Colonic mucosa (tissue), 4 donors: ENCODE measurements at places on chromosomes 2 and 18. TPM values are rescaled to one million over a fixed set of nuclear protein-coding genes. Genes with fewer than 3 reads are reported as not detected.
A peak's percentile ranks its signal among the peaks of the same experiment; 100 is the strongest.

Gene FRZB
- 12.8 TPM for total RNA-seq

Gene TOGARAM2
- total RNA-seq: 0.24 TPM

Gene RAPGEF4
- total RNA-seq: 1.5 TPM

Gene IL36G
- 0.40 TPM for total RNA-seq

Gene IL1RL1
- 1.2 TPM for total RNA-seq

Gene NEB
- 1.0 TPM for total RNA-seq

Gene LGALSL
- total RNA-seq: 34.8 TPM

DNA sequence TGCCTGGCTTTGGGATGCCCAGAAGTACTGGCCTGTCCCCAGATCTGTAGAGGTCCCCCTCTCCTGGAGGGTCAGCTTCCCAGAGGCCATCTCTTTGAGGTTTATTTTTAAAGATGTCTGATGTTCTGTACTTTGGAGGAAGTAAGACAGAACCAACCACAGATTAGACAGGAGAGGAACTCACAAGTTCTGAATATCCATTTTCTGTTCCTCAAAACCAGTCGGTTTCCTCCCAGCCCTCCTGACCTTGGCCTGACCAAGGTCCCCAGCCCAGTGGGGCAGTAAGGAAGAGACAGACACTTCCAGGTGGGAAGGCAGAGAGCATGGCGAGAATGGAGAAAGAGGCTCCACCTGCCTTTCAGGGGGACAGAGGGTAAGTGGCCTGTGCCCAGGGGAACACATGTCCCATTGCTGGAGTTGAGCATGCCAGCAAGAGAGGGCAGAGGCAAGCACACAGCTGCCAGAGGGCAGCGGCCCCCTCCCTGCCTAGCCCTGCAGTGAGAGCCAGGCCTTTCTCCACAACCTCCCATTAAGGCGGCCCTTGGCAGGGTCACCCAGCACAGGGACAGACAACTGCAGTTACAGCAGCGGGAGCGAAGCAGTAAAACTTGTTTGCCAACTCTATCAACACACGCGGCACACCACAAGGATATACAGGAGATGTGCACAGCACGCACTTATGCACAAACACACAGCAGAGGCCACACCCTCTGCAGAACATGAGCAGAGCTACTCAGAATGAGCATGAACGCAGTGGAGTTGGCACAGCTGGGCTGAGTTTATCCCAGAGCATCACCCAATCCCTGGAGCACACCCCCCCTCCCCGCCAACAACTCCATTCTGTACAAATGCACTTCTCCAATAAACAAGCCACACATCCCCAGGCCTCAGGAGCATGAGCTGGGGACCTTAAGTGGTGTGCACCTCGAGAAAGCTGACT lies 18.5 kb upstream of the SEMA4C start:
- DNase-seq: peak; percentile 80

GRCh38 chr2:34602262-34602661 lies 1003.2 kb upstream of the FAM98A start:
- DNase-seq: no peak

DNA sequence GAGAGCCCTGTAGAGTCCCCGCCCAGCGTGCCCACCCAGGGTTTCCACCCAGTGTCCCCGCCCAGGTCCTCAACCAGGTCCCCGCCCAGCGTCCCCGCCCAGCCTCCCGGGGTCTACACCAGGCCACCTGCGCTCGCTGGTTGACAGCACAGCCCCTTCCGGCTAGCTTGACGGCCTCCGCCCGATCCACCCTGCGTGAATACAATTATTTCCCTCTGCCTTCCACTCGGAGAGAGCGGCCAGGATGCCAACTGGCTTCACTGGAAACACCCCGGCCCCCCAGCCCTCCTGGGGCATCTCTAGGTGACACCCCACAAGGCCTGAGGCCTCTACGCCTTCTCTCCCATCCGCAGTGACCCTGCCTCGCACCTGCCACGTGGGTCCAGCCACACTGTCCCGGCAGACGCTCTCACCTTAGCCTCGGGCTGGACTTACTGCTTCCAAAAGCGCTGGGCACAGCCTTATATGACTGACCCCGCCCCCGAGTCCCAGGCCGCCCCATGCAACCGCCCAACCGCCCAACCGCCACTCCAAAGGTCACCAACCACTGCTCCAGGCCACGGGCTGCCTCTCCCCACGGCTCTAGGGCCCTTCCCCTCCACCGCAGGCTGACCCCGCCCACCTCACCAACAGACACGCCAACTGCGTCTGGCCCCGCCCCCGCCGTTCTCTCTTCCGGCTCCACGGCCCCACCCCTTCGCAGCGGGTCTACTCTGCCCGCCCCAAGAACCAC lies 188.1 kb downstream of the LAMA1 start:
- peak; percentile 57 for DNase-seq

GRCh38 chr2:236081171-236081570 lies 87.0 kb downstream of the GBX2 start:
- no peak for DNase-seq

DNA sequence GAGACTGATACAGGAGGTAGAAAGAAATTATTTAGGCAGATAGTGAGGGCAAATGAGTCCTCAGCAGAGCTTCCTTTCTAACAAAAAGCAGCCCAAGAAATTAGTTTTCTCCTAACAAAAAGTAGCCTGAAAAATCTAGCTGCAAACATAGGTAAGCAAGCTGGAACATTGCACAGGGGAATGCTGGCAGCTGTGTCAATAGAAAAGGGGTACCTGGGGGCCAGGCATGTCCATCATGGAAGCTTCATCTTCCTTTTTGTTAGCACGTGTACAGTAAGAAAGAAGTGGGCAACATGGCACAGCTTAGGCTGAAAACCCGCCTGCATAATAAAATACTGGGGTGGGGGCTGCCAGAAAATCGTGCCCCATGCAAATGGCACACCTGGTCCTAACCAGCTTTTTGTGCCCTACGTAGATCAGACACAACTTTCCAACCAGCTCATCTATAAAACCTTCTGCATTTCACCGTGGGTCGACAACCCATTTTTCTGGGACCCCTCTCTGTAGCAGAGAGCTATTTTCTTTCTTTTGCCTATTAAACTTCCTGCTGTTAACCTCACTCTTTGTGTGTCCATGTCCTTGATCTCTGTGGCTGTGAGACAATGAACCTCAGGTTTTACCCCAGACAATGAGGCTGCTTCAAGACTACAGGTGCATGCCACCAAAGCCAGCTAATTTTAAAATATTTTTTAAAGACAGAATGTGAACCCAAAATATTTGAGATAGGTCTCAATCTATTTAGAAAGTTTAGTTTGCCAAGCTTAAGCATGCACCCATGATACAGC lies 6.6 kb upstream of the MTHFD2 start:
- no peak for DNase-seq

DNA sequence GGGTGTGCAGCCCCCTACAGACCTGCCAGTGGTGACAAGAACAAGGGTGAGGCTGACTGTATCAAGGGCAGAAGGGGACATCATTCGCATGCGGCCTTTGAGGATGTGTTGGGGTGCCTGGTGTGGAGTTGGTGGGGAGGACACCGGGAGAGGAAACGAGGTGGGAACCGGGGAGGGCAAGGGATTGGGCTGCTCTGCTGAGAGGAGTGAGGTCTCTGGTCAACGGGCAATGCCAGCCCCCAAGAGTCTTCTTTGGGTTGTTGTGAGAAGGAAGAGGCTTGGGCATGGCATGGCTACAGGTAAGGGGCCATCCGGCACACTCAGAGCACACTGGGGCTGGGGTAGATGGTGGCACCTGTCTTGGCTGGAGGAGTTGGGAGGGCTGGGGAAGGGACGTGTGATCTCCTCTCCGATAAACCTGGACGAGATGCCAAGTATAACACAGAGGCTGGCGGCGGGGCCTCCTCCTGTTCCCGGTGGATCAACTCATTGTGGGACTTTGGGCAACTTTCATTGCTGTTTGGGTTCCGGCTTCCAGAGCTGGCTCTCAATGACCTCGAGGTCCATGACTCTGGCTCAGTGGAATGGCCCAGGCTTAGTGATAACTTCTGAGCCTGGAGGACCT lies 37.0 kb downstream of the KCNF1 start:
- DNase-seq: no peak

DNA sequence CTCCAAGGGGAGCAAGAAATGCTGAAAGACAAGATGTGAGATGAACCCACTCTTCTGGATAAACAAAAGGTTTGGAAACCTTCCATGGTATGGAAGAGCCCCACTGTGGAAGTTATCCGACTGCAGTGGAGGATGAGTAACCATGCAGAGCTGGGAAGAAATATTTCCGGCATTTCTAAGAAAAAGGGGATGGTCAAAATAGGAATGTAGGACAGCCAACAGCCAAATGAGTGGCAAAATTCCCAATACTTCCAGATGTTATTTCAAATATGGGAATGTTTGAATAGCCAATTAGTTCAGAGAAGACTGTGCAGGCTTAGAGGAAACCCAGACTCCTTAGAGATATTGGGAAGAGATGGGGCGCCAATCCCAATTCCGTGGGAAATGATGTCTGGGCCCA lies 246.8 kb downstream of the RAD51AP2 start:
- no peak for DNase-seq

GRCh38 chr2:20439193-20439475 lies 7.7 kb upstream of the RHOB start:
- DNase-seq: peak; percentile 39

GRCh38 chr2:12903272-12903671 lies 186.5 kb downstream of the TRIB2 start:
- DNase-seq: no peak

DNA sequence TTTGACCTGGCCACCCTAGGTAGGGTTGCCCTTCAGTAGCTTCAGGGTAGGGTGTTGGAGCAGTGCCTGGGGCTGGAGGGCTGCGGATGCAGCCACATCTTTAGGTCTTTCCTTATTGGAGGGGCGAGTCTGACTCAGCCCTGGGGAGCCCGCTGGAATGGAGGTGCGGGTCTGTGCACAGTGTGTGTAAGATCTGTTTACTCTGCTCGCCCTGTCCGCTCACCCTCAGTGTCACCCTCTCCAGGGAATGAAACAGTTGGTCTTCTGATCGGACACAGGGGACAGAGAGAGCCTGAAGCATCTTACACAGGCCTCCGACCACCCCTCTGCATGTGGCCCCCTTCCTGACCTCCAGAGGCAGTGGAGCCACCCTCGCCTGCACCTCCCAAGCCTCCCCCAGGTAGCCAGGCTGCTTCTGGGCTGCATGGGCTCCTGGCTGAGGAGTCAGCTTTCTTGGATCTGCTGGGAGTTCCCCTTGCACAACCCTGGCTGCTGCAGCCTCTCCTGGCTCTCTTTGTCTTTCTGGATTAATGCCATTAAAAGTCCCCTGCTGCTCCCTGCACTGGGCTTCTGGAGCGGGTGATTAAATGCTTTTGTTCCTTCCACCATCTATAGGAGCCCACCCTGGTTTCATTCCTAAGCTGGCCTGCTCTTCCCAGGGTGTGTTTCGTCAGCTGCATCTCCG lies 82.6 kb downstream of the ASB1 start:
- DNase-seq: no peak

- no peak for DNase-seq
These were observed 26.1 kb downstream of the COLEC12 start for GRCh38 chr18:474416-474815.

- DNase-seq: no peak
These were observed 46.7 kb downstream of the LDLRAD4 start for GRCh38 chr18:13265008-13265910.

DNA sequence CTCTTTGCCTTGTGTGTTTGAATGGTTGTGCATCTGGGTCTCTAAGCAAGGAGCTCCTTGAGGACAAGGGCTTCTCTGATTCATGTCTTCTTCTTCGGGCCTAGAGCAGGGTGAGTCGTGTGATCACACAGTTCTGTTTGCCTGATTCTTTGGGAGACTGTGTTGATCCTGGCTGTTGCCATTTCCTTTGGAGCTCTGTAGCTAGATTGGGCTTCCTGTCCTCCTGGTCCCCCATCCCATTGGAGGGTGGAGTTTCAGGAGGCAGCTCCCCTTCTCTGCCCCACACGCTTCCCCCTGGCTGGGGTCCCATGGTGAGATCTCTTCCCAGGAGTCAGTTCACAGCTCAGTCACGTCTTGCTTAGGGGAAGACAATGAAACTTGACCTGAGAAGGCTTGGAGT lies 92.8 kb downstream of the TRIB2 start:
- no peak for DNase-seq

DNA sequence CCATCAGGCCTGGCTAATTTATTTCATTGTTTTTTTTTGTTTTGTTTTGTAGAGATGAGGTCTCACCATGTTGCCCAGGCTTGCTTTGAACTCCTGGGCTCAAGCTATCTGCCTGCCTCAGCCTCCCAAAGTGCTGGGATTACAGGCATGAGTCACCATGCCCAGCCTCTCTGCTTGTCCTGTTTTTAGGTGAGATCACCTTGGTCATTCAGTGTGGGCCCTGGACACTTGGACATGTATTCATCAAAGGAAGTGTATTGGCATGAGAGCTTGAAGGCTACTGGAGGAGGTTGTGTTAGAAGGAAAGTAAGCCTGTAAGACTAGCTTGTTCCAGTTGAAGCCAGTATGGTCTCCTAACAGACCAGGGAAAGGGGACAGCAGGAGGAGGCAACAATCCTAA lies 229.2 kb upstream of the RGPD4 start:
- DNase-seq: no peak
